ENCODE measurements at places on chromosomes 2 and 18. TPM values are rescaled to one million over a fixed set of nuclear protein-coding genes. Genes with fewer than 3 reads are reported as not detected.

GRCh38 chr2:4882421-4882820 lies 809.8 kb upstream of the SOX11 start:
- no peak for DNase-seq

GRCh38 chr2:101998896-101999789 lies 7.4 kb downstream of the IL1R2 start:
- DNase-seq: no peak

DNA sequence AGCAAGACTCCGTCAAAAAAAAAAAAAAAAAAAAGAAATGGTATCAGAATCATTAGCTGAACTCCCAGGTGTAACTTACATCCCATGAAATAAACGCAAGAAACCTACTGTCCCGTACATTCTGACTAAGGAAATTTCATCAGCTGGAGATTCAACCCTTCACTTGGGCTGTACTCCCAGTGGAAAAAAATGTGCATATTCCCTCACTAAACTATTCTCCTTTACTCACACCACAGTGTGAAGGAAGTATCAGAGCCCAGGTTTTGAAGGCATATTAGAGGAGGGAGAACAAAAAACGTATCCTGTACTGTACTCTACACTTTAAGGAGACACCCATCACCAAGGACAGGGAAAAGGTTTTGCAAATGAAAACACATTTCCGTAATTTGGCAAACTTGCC lies 64.3 kb downstream of the DNER start:
- no peak for DNase-seq

GRCh38 chr18:61086657-61087056 lies 246.6 kb upstream of the CDH20 start:
- DNase-seq: no peak

GRCh38 chr2:103284750-103285149 lies 522.9 kb downstream of the TMEM182 start:
- DNase-seq: no peak

DNA sequence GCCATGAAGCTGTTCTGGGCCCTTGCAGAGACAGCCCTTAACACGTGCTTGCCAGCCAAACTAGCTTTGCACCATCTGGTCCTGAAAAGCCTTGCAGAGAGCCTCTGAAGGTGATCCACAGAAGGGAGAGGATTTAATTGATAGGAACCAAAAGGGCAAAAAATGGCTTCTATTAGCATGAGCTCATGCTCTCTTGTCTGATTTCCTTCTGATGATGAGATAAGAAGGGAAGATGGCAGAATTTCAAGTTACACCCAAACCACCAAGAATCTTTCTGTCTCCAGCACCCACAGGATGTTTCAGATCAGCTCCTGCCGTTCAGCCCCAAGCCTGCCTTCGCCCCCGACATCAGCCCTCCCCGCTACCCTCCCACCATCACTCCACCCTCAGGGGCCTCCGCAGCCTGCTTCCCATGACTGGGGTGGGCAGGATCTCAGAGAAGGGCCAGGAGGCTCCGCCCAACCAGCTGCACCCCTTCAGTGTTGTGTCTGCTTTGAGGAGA lies 23.4 kb upstream of the GLI2 start:
- no peak for DNase-seq

DNA sequence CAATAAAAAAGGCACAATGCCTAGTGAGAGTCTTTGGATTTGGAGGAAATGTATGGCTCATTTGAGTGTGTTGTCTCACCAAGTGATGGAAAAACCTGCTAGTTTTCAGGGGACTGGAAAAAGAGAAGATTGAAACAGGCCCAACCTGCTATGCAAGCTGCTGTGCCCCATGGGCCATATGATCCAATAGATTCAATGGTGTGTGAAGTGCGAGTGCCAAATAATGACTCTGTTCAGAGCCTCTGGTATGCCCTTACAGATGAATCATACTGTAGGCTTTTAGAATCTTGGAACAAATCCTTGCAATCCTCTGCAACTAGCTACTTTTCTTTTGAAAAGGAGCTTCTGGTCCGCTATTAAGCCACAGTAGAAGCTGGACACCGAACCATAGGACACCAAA lies 529.8 kb upstream of the CNTNAP5 start:
- DNase-seq: no peak

GRCh38 chr2:118851650-118852049 lies 4.2 kb upstream of the EN1 start:
- DNase-seq: no peak

The KCTD18 gene
- 5.7 TPM for total RNA-seq

DNA sequence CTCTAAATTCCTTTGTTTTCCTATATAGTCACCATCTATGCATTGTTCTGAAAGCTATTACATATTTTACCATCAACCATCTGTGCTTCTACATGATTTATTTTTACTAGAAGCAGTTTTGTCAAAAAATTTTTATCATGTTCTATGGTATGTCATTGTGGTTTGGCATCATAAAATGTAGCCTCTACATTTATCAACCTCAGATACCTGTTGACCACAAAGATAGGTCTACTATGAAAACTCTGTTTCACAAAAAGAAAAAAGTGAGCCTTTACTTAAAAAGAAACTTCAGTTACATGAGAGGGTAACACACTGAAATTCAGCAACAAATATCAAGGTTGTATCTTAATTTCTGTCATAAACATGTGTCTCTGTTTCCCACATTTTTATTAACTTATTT lies 3.7 kb downstream of the BCL2 start:
- DNase-seq: no peak

The DNAJC5G gene
- total RNA-seq: 0.18 TPM

The C2orf81 gene
- total RNA-seq: 3.6 TPM

GRCh38 chr2:191566344-191566743 lies 111.6 kb upstream of the NABP1 start:
- peak; percentile 86 for DNase-seq

The CHPF gene
- 84.8 TPM for total RNA-seq

The KLHL30 gene
- 0.07 TPM for total RNA-seq

The ANKRD30BL gene
- total RNA-seq: 0.39 TPM

GRCh38 chr2:160064916-160065315 lies 2.5 kb upstream of the PLA2R1 start:
- DNase-seq: no peak

The INHBB gene
- total RNA-seq: 0.14 TPM

The KLHL41 gene
- not detected for total RNA-seq

DNA sequence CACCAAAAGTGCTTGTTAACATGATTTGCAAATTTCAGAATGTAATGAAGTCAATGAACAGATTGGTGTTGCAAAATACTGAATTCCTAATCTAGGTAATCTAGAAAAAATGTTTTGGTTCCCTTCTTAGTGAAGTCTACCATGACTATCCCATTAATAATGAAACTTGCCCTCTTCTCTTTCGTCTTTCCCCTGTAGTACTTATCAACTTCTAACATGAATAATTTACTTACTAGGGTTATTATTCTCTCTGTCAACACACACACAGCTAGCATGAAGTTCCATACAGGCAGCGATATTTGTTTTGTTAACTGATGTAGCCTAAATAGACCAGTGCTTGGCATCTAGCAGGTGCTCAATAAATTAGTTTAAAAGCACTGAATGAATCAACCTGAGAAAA lies 160.2 kb downstream of the NCK2 start:
- no peak for DNase-seq

DNA sequence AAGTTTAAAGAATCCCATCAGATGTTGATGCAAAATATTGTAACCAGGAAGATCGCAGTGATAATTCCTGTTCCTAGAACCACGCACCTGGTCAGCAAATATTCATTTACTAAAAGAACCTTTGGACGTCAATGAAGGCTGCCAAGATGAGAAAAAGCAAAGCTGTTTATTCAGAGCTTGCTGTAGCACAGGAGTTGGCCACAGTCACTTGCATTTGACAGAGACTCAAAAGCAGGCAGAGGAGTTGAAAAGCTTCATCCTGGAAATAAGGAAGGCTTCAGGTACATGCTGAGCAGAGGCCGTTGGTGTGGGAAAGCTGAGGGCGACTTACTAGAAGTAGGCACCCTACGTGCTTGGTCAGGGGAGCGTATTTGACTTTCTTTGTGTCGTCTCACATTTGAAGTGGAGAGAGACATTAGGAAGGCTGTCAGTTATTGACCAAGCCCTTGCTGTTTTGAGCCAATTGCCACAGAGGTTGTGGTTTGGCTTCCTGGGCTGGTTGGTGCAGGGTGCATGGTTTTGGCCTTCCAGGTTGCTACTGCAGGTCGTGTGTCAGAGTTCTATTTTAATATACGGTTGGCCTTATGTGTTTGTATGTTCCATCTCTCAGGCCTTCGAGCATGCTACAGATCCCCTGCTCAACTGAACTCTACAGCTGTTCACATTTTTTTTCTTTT lies 289.6 kb downstream of the METTL4 start:
- no peak for DNase-seq

The OR6B2 gene
- total RNA-seq: not detected

GRCh38 chr2:1671916-1672315 lies 72.4 kb downstream of the PXDN start:
- DNase-seq: no peak

DNA sequence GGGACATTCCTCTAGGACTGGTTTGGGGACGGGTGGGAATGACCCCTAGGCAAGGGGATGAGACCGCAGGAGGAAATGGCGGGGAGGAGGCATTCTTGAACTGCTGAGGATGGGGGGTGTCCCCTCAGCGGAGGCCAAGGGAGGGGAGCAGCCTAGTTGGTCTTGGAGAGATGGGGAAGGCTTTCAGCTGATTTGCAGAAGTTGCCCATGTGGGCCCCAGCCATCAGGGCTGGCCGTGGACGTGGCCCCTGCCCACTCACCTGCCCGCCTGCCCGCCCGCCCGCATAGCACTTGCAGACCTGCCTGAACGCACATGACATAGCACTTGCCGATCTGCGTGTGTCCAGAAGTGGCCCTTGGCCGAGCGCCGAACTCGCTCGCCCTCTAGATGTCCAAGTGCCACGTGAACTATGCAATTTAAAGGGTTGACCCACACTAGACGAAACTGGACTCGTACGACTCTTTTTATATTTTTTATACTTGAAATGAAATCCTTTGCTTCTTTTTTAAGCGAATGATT lies 4.9 kb downstream of the INHBB start:
- no peak for DNase-seq

- DNase-seq: no peak
Observed at GRCh38 chr18:43917520-43917919, 640.2 kb upstream of the SYT4 start.

GRCh38 chr2:27717070-27717795 lies 53.5 kb downstream of the SLC4A1AP start:
- DNase-seq: no peak

The TUBB8B gene
- 1.2 TPM for total RNA-seq
